ENCODE measurements at places on chromosomes 3 and 15.

- no peak for DNase-seq
These were observed 862.5 kb downstream of the CADM2 start for GRCh38 chr3:85821130-85821756.

DNA sequence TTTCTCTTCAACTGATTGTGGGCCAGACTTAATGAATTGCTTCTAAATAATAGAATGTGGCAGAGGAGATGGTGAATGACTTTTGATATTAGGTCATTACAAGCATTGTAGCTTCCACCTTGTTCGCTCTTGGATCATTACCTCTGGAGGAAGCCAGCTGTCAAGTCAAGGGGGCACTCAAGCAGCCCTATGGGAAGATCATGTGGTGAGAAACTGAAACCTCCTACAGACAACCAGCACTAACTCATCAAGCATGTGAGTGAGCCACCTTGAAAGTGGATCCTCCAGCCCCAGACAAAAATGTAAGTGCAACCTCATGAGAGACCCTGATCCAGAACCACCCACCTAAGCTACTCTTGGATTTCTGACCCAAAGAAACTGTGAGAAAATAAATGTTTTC is 109.8 kb upstream of the TBC1D5 start:
- no peak for DNase-seq

- no peak for DNase-seq
These were observed 143.3 kb upstream of the SLCO3A1 start for GRCh38 chr15:91710080-91710698.

GRCh38 chr3:160224811-160225175 is 429 bp upstream of the C3orf80 start:
- DNase-seq, result no peak

- DNase-seq, result no peak
These were observed 1.2 kb upstream of the ZNF445 start for GRCh38 chr3:44478606-44479094.

- no peak for DNase-seq
These were observed 77.0 kb downstream of the KLF13 start for GRCh38 chr15:31403606-31404005.

DNA sequence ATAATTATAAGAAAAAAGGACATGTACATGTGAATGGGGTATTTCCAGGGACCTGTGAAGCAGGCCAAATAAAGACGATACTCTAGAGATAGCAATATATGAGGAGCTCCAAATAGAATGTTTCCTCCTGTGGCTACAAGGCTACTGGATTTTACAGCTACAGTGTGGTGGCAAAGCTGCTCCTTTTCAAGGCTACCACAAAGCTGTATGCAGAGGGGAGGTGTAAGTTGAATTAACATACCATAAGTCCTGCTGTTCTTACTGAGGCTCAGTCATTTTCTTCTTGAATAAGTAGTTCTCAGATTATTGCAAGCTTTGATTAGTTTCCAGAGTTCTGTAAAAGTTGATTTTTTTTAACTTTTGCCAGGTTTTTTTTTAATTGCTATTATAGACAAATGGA is 1184.6 kb upstream of the EPHA6 start:
- DNase-seq, result no peak
